ENCODE measurements at places on chromosomes 2 and 18. TPM values are rescaled to one million over a fixed set of nuclear protein-coding genes. Genes with fewer than 3 reads are reported as not detected.

The GALR1 gene
- total RNA-seq: 1.8 TPM

The C1GALT1C1L gene
- total RNA-seq: 1.2 TPM

The PDE11A gene
- 1.0 TPM for total RNA-seq

The UCN gene
- 9.6 TPM for total RNA-seq

The PMAIP1 gene
- 1.4 TPM for total RNA-seq

The ZNF519 gene
- 47.2 TPM for total RNA-seq

The EPG5 gene
- total RNA-seq: 37.2 TPM

The LIMS4 gene
- total RNA-seq: 1.5 TPM

The KCTD1 gene
- total RNA-seq: 147 TPM

The APCDD1 gene
- 61.0 TPM for total RNA-seq

The MAPK4 gene
- 62.5 TPM for total RNA-seq

The MARCO gene
- total RNA-seq: 5.7 TPM

The LYG2 gene
- total RNA-seq: not detected

The REG3G gene
- not detected for total RNA-seq

The ANKRD29 gene
- total RNA-seq: 19.6 TPM

The C1QL2 gene
- total RNA-seq: 6.7 TPM

The NPHP1 gene
- total RNA-seq: 12.4 TPM

The PXDN gene
- total RNA-seq: 8.4 TPM

The GCA gene
- 55.5 TPM for total RNA-seq

The ADGRF3 gene
- 0.90 TPM for total RNA-seq

The CNDP1 gene
- 414 TPM for total RNA-seq
